ENCODE measurements at places on chromosomes 3 and 15.

- DNase-seq: no peak
These were observed 601.0 kb upstream of the SGO1 start for GRCh38 chr3:20787005-20787404.

- DNase-seq: no peak
These were observed 361 bp upstream of the STXBP5L start for GRCh38 chr3:120907659-120908029.

DNA sequence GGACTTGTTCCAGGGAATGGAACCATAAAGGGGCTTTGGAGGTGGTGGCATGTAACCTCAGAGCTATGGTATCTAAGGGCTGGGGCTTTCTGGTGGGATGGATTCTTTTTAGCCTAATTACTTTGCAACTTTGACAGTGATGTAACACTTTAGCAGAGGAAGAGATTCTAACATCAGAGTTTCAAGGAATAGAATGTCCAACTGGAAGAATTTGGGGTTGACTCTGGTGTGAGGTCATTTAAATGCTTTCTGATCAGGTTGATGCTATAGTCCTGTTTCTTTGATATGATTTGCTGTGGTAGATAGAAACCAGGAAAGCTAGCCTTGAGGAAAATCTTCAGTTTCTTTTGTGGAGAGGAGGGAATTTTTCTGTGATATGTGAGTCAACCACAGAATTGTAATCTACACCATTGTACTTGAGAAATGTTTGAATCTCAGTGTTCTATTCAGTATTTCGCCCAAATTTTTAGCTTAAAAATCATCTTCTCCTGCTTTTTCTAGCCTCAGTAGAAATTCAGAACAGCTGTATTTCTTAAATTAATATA is 40.0 kb downstream of the ATP2C1 start:
- no peak for DNase-seq

DNA sequence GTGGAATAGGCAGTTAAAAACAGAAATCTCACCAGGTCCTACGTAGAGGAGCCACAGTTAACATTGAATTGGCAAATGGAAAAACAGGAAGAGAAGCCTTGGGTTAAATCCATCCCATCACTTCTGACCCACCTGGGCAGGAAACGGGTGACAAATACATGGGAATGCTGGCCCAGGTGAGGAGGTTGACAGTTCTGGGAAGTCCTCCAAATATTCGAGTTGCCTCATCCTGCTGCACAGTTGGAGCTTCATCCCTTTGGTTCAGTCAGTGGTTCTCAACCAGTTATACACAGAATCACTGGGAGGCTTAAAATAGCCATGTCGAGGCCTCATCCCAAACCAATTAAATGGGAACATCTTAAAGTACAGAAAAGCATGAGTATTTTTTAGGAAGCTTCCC is 5.3 kb downstream of the MYZAP start:
- DNase-seq: no peak

GRCh38 chr3:126826693-126827092 is 122.7 kb downstream of the CHCHD6 start:
- DNase-seq: no peak

GRCh38 chr3:12180631-12181030 is 21.9 kb upstream of the TIMP4 start:
- DNase-seq: no peak

GRCh38 chr3:194274424-194275085 is 76.6 kb downstream of the CPN2 start:
- DNase-seq: no peak

DNA sequence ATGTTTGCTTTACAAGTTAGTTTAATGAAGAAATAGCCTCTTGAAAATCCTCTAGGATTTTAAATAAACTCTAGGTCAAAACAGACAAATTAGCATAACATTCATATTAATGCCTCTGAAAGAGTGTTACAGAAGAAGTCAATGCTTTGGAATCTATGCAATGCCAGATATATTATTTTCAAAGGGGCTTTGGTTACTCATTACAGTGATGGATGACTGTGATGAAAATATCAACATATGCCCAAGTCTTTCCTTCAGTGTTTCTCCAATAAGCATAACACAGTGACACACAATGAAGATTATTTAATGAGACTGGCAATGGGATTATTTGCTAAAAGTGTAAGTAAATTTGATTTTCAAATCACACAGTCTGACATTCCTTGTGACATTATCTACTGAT is 1247.2 kb downstream of the ROBO2 start:
- DNase-seq: no peak

DNA sequence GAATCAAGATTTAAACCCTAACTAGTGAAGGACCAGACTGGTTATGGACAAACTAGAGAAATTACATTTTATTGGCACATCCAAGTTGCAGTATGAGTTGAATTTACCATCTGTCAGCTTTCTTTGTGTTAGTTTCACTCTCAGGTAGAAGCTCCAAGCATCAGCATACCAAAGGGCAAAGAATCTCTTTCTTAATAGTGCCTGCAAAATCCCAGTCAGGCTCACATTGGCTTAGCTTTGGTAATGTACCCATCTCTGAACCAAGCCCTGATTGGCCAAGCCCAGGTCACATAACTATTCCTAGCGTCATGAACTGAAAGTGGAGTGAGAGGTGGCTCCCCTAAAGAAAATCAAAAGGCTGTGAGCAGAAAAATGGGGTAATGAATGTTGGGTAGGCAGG is 66.9 kb downstream of the CCNL1 start:
- DNase-seq: no peak

DNA sequence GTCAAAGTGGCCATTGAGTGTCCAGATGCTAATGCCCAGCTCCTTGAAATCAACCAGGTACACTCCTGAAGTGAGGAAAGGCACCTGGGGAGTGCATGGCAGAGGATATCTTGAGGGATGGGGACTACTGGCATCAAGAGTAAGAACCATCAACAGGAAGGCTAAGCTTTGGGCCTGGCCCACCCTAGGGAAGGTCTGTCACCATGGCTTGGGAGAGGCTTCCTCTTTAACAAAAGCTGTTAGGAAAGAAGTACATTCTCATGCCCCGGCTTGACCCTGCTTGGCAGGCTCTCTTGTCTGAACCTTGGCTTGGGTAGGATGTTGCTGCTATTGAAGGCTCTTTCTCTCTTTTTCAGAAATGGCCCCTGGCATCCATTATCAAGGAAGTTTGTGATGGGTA is 43.7 kb upstream of the TUBGCP5 start:
- DNase-seq: no peak

DNA sequence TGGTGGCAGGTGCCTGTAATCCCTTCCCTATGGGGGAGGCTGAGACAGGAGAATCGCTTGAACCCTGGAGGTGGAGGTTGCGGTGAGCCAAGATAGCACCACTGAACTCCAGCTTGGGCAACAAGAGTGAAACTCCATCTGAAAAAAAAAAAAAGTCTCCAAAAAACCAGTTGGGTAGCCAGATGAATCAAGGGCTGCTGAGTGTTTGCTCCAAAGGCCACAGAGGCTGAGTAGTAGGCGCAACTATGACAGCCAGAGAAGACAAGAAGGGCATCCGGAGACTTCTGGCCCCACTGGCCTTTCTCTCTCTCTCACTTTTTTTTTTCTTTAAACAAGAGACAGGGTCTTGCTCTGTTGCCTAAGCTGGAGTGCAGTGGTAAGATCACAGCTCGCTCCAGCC is 131.8 kb downstream of the SMAD6 start:
- DNase-seq: no peak

DNA sequence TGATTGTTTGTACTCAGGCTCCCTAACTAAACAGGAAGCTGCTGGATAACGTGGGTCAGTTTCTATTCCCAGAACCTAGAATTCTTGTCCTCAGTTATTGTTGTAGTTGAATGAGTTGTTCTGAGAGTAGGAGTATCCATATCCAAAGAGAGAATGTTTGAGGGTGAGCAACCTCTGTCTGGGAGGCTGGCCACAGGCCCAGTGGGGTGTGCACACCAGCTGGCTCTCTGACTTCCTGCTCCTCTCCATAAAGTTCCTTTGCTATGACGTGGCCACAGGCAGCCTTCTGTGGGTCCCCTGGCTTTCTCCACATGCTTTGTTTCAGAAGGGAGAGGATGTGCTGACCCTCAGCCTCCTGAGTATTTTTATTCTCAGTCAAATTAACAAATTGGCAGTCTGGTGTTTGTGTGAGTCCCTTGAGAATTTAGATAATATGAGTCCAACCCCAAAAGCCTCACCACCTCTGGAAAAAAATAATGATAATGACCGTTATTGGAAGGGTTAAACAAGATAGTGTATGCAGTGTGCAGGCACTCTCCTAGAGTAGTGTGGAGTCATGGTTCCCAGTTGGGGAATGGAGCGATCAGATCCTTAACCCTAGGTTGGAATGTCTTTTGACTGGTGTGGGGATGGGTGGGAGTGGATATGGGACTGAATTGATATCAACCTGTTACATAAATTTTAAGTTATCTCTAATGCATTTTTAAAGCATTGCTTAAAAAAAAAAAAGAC is 47.6 kb upstream of the MED12L start:
- DNase-seq: no peak

GRCh38 chr3:186842426-186843038 is at the start of gene ADIPOQ:
Gene ADIPOQ, plus strand, starts transcription at chr3:186842710. Its CDS starts 10,349 bp downstream, at chr3:186853059.
- no peak for DNase-seq

GRCh38 chr3:52091586-52092270 is 35.4 kb upstream of the DUSP7 start:
- DNase-seq: no peak

- DNase-seq: no peak
These were observed 122.3 kb upstream of the NR2E3 start for GRCh38 chr15:71687902-71688508.

DNA sequence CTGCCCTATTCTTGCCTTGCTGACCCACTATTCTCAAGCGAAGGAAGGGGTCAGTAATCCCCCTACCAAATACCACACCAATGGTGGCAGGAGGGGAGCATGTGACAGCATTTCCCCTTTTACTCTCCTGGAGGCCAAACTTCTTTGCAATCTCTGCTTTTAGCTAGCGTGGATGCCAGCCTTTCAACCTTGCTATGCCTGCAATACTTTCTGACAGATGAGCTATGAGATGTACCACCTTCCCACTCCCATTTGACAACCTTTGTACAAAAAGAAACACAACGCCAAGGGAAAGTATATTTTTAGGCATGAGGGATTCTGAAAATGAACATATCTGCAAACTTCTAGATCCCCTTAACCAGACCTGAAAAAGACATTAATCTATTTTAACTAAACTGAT is 302.1 kb downstream of the FHIT start:
- DNase-seq: no peak

GRCh38 chr3:150096700-150097587 is 126.2 kb upstream of the PFN2 start:
- no peak for DNase-seq

- DNase-seq: no peak
These were observed 11.3 kb downstream of the SHISA5 start for GRCh38 chr3:48492461-48493202.

GRCh38 chr15:38563723-38564519 is 693 bp downstream of the RASGRP1 start:
- DNase-seq: peak; percentile 9

- DNase-seq: no peak
These were observed 36.2 kb downstream of the LEKR1 start for GRCh38 chr3:156862338-156862737.

- DNase-seq: no peak
These were observed 1010.3 kb downstream of the NAALADL2 start for GRCh38 chr3:175869404-175869803.

DNA sequence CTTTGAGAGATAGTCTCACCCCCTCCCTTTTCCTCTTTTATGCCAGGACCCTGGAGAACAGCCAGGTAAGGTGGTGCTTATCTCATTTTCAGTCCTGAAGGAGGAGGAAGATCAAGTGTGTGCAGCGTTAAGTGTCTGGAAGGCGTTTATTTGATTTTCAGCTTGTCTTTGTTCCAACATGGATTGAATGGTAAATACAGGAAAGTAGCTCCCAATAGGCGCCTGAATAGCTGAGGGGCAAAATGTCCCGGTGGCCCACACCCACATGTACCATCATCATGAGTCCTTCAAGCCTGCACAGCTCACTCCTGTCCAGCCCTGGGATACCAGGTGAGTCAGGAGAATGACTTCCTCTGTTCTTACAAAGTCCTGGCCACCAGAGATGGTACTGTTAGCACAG is 73.5 kb downstream of the CEMIP start:
- DNase-seq: no peak

DNA sequence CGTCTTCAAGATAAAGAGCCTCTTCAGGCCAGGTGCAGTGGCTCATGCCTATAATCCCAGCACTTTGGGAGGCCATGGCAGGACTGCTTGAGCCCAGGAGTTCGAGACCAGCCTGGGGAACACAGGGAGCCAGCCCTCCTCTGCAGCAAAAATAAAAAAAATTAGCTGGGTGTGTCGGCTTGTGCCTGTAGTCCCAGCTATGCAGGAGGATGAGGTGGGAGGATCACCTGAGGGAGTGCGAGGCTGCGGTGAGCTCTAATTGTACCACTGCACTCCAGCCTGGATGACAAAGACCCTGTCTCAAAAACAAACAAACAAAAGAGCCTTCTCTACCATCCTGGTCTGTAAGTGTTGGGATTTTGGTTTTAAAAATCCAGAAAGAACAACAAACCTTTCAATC is 11.1 kb downstream of the WDR53 start:
- DNase-seq: no peak

- no peak for DNase-seq
These were observed 198.5 kb upstream of the MRPL3 start for GRCh38 chr3:131701153-131701770.

DNA sequence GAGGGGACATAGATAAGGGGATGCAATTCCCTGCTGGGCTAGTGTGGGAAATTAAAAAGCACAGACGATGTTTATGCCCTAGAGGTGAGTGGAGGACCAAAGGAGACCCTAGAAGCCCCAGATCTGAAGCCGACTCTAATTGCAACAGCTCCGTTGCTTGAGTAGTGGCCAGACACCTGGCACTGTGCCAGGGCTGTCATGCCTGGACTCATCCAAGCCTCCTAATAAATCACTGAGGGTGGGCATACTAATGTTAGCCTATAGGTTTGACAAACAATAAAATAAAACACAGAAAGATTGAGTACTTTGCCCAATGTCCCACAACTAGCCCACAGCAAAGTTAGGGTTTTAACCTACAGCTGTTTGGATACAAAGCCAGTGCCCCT is 25.4 kb upstream of the MRPS22 start:
- no peak for DNase-seq

DNA sequence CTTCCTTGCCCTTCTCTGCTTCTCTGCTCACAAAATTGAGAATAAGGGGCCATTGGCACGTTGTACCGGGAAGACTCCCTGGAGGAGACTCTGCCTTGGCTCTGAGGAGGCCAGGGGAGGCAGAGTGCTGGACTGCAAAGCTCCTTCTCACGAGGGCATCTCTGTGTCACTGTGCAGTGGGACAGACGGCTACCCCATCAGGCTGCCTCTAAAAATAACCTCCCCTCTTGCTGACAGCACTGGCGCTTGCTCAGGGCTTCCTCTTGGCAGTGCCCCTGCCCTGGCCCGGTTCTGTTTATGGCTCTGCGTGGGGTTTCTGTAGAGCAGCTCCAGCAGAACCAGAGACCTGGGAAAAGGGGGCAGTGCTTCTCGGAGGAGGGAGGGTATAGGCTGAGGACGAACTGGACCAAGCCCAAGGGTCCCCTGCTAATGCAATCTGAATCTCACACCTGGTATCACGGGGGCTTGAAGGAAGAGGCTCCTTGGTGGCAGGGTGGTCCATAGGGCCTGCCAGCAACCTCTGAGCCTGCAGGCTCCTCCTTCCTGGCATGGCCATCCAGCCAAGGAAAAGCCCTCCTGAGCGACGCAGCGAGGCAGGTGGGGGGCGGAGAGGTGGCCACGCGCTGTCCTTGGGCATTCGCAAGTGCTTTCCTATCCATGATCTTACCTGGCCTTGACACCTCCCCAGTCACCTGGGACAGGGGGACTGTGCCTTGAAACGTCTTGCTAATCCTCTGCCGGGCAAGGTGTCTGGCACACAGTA is 63.3 kb upstream of the TLE3 start:
- DNase-seq: no peak

All from esophagus squamous epithelium (tissue), 5 donors.